Stimulated activated CD8-positive, alpha-beta memory T cell treated with anti-CD3 and anti-CD28 coated beads, Interleukin-4, amount 100 ng/mL, for 48 hours (primary cell): ENCODE measurements at places on chromosomes 4 and X.

GRCh38 chr4:143337600-143338287, 1.1 kb downstream of the GAB1 start:
- DNase-seq = peak; percentile 31

GRCh38 chr4:41146196-41146595, 68.1 kb downstream of the APBB2 start:
- no peak for DNase-seq

- peak; percentile 61 for DNase-seq
These were observed 250.5 kb downstream of the TECRL start for GRCh38 chr4:64158648-64159326.

DNA sequence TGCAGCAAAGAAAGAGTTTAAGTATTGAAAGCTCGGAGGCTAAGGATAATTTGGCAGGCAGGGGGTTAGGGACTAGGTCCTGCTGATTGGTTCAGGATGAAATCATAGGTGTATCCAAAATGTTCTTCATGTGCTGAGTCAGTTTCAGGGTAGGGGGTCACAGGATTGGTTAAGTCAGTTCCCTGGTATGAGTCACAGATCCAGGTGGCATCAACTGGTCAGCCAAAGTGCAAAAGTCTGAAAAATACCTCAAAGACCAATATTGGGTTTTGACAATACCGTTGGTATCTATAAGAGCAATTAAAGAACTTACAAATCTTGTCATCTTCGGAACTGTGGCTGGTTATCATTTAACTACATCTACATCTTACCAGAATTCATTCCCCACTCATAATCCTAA, 25.6 kb upstream of the PRDM8 start:
- DNase-seq = no peak

GRCh38 chr4:77777135-77777807, 41.9 kb downstream of the CNOT6L start:
- DNase-seq = no peak

- DNase-seq = no peak
These were observed 840.6 kb downstream of the NLGN4X start for GRCh38 chrX:5388087-5388486.

GRCh38 chrX:134520860-134521390, 61.0 kb downstream of the HPRT1 start:
- DNase-seq = no peak

- DNase-seq = no peak
These were observed 66.5 kb upstream of the TTC29 start for GRCh38 chr4:147012059-147012707.

GRCh38 chr4:184416913-184417734, 57.2 kb downstream of the IRF2 start:
- peak; percentile 59 for DNase-seq

- DNase-seq = no peak
These were observed 52.9 kb upstream of the HPF1 start for GRCh38 chr4:169810325-169811323.

- no peak for DNase-seq
These were observed 260.7 kb downstream of the INPP4B start for GRCh38 chr4:142585411-142585810.

GRCh38 chr4:4603592-4603991, 61.7 kb upstream of the STX18 start:
- DNase-seq = no peak

- no peak for DNase-seq
These were observed 240.1 kb upstream of the NOCT start for GRCh38 chr4:138775489-138775888.

- DNase-seq = no peak
These were observed 333.8 kb downstream of the ANK2 start for GRCh38 chr4:113383111-113383785.

- no peak for DNase-seq
These were observed 60.9 kb upstream of the HS3ST1 start for GRCh38 chr4:11489453-11490083.

DNA sequence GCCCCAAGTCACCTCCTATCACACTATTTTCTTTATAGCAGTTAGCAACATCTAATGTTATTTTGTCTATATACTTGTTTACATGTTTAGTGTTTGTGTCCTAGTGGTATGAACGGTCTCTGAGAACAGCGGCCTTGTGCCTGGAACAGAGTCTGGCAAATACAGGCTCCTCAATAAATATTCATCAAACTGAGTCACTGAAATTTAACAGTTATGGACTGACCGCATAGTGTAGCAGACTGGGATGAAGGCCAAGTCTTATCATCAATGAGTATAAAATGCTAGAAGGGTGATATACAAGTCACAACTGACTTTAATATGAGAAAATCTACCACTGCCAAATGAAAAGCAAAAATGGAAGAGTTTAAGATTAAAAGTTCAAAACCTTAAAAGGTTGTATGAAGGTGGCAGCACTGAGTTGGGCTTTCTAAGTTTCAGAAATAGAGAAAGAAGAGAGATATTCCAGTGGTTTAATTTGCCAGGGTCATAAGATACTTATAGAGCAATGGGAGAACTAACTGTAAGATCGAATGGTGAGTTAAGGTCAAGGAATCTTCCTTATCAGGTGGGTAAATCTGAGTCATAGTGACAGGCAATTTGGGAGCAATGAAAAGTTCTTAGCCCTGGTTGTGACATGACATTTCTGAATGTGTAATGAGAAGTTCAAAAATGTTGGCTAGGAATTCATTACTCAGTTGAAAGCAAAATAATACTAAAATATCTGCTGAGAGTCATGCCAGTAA, 34.9 kb downstream of the ELOVL6 start:
- no peak for DNase-seq

GRCh38 chr4:32485956-32486355, 1765.8 kb downstream of the PCDH7 start:
- no peak for DNase-seq

GRCh38 chr4:47744253-47744652, 93.6 kb downstream of the CORIN start:
- DNase-seq = no peak

DNA sequence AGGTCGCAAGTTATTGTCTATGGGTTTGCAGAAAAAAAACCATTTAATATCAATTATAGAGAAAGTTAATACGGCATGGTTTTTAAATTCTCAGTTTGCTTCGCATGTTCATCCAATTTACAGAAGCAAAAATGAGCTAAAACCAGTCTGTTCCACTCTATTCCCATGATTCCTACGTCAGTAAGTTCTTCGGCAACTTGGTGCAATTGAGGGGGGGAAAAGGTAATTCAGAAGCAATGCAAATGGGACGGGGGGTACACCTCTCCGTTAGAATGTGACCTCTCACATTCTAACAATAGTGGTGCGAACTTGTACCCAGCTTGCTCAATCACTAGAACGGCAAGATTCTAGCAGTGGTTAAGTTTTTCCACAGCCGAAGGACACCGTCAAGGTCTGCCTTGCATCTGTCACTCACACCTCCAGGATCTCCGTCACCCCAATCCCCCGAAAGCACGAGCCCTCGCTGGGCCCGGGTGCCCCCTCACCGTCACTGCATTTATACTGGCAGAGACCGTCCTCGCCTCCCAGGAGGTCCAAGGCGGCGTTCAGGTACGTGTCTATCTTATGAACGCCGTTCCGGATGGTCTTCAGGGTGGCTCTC, 653 bp downstream of the PLA2G12A start:
- no peak for DNase-seq

DNA sequence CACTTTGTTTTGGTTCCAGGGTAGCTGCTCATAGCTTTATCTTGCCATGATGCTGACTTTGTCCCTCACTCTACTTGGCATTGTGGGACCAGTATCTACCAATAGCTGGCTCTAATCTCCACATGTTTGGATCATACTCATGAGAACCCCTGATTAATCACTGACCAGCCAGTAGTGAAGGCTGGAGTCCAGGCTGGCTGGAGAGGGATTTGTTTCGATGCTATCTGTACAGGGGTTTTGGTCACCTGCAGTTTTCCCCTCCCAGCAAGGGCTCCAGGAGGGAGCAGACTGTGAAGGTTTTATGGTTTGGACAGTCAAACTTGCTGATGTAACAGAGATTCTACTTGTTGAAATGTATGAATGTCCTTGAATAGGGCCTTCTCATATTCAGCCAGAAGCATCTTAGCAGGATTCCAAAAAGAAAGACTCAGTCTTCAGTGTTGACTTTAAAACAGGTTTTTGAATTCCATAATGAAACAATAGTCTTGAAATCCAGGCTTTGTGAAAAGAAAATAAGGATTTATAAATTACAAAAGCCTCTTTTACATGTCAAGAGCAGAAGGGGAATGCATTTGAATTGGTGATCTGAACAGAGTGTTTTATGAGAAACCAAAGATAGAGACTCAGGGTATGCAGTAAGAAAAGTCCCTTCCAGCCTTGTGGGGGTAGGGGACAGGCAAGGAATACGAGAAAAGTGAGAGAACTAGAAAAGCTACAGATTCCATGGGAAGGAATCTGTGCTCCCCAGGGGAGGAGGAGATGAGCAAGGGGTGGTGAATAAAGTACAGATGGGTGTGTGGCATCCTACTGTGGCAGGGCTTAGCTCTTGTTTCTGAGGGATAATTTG, 103.1 kb upstream of the SHISA3 start:
- DNase-seq = no peak

GRCh38 chrX:120672389-120672788, 42.5 kb upstream of the C1GALT1C1 start:
- DNase-seq = no peak

DNA sequence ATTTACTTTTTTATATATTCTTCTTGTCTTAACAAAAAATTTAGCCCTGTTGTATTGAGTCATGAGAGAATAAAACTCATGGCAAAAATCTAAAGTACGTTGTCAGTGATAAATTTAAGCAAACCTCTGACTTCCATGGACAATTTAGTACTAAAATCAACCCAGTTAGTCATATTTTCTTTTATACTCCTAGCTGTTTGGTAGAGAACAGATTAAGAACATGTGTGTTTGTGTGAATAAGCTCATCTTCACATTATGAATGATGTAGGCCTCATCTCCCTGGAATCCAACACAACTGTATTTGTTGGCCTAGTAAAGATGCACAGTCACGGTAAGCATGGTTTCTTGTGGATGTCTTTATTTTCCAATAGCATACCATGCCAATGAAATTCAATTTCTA, 40.8 kb upstream of the FAM47B start:
- no peak for DNase-seq

DNA sequence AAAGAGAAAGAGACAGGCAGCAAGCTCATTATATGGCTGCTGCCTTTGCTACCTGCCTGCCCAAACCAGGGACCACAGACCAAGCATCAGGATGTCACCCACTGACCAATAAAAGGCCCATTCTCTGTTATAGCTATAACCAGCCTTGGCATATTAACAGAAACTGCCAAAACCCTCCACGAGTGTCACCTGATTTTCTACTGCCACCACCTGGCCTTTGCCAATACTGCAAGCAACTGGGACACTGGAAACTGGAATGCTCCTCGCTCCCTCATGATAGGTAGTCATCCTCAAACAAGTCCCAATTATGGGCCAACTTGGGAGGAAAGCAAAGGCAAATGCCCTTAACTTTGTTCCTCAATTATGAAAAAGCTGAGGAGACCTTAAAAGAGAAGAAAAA, 76.0 kb downstream of the SPIN4 start:
- DNase-seq = peak; percentile 39

DNA sequence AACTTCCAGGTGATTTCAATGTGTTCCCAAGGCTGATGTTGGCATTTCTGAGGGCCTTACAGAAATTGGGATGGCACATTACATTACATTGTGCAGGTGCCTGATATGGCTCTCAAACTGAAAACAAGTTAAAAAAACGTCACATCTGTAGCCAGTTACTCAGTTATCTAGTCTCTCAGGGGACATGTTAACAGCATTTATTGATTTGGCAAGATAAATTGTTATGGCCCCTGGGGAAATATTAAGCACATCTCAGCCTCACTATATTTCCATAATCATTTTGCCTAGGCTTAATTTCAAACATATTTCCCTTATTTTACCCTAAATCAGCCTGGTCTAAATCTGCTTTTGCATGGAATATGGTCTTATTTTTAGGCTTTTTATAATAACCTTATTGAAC, 290.0 kb downstream of the IL15 start:
- no peak for DNase-seq

DNA sequence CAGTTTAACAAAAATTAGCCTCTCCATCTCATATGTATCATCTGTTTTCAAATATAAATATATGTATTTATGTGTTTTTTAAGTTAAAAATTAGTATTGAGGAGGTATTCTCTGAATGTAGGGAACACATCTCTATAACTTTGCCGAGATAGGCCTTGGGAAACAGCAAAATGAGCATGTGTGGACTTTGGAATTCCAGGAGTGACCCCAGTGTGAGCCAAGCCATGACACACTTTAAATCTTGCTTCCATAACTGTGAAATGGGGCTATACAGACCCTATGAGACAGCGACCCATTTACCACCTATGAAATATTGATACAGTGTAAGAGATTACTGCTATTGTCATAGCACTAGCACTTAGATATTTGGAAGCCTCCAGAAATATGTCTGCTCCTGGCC, 58.8 kb downstream of the FRMPD4 start:
- DNase-seq = no peak

GRCh38 chrX:15334561-15334960, 762 bp downstream of the PIGA start:
- DNase-seq = peak; percentile 22

DNA sequence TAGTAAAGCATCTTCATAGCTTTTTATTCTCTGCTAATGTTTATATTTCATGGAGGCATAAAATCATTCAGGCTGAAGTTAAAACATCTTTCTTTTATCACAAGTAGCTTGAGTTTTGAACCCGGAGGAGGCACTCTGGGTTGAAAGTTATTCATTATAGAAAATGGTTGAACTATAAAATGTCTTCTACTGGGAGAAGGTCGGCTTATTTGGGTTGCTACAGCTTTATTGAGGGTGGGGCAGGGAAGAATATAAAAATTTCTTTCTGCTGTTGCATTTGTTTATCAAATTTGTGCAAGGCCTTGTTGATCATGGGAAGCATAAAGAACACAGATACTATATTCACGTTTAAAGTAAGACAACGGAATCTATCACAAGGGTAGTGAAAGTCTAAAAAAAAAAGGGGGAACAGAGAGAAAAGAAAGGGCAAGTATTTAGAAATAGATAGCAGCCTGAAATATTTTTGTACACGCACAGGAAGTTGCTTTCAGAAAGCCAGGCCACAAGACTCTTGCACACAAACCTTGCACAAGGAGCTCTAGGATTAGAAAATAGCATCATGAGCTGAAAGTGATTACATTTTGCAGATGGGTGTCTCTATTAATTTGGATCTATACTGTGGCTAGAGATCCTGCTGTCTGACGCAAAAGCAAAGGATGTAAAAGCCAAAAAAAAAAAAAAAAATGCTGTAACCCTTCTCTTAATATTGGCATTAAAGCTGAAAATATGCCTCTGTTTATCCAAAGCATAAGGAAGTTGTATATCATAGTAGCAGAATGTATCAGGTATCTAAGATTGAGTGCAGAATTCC, 37.2 kb upstream of the FAM9C start:
- no peak for DNase-seq

DNA sequence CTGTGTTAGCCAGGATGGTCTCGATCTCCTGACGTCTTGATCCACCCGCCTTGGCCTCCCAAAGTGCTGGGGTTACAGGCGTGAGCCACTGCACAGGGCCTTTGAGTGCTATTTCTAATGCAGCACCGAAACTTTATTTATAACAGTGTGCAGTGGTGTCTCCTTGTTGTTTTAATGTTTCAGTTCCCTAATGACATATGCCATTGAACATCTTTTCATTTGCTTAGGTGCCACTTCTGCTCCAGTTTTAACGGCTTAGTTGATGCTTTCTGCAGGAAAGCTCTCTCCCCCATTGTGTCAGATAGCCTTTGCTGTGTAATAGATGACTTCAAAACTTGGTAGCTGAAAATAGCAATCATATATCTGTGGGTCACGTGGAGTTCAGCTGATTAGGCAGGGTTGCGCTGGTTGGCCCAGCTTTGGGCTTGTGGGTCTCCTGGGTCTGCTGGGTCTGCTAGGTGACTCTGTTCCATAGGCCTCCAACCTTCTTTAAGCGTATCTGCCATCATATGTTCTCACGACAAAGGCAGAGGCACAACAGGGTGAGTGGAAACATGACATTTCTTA, 76.4 kb upstream of the SHISA3 start:
- DNase-seq = no peak
